ENCODE measurements at places on chromosomes 6 and 20. TPM values are rescaled to one million over a fixed set of nuclear protein-coding genes. Genes with fewer than 3 reads are reported as not detected.

DNA sequence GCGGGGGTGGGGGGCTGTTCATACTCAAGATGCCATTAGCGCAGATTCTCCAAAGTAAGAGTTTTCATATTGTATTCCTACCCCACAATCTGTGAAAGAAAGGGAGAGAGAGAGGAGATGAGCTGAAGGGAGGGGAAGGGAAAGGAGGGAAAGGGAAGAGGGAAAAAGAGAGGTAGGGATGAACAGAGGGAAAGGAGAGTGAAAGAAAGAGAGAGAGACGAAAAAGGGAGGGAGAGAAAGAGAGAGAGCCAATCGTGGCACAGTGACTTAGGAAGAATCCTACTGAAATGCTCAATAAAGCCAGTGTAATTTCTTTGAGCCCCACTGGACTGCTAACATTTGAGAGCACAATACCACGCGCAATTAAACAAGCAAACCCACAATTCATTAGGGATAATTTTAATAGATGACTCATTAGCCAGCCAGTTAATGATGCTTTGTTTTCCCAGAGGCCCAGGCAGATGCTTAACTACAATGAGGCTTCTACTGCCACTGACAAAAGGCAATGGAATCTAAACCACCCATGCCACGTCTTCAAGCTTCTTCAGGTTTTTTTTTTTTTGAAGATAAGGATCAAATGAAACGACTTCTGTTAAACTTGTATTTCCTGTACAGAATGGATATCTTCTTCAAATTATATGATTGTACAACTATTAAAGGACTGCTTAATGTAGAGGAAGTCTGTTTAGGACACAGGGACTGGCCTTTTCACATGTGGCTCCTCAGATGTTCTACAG, 306.8 kb downstream of the FOXC1 start:
- no peaks in the 10 kb centered on the region for H3K36me3 ChIP-seq
- no peak overlapping the region for H3K4me3 ChIP-seq
- H3K27ac ChIP-seq: no peak overlapping the region
- H3K4me1 ChIP-seq: peaks cover 13% of the 10 kb centered on the region
- DNase-seq: no peak

DNA sequence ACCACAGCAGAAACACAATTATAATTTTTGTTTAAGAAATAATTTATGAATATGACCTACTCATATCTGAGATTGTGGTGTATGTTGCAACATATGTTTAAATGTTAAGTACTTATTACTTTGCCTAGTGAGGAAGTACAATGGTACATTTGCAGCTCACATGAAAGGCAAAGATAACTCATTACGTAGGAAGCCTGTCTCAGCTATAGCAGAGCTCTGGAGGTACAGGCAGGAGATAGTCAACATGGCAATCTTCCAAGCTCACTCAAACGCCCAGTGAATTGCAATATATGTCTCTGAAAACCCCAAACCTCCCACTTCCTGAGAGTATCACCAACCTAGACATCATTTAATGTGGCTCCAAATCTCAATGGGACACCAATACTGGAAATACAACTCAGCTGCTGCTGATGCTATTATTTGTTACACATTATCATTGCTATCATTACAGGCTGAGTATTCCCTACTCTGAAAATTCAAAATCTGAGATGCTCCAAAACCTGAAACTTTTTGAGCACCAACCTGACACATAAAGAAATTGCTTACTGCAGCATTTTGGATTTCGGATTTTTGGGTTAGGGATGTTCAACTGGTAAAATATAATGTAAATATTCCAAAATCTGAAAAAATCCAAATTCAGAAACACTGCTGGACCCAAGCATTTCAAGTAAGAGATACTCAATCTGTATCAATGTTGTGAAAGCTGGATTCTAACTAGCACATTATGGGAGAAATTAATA, 25.1 kb upstream of the GSTA4 start:
- no peaks in the 10 kb centered on the region for H3K27me3 ChIP-seq
- peaks cover 4% of the 10 kb centered on the region for H3K4me1 ChIP-seq
- H3K4me3 ChIP-seq: no peak overlapping the region
- no peak overlapping the region for H3K27ac ChIP-seq
- H3K36me3 ChIP-seq: no peaks in the 10 kb centered on the region
- DNase-seq: no peak

Gene ARHGAP40
- not detected for total RNA-seq

DNA sequence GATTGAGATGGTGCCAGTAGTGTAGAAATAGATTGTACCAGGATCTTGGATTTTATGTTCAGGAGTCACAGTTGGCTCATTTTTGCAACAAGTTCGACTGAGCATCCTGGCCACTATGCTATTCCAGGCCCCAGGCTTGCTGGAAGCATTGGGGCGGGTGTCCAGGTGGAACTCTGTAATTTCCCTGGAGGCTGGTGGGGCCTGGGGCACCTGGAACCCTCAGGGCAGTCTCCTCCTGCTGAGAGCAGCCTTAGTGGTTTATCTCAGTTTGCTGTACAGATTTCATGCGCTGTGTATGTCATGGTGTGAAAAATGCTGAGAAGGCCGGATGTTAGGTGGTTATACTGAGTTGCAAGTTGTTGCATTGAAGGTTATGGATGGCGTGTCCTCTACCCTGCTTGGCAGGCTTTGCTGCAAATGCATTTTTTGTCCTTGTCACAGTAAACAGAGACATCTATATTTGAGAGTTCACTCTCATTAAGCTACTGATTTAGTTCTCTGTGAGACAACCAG, 135.1 kb upstream of the MYLIP start:
- peaks cover 2% of the 10 kb centered on the region for H3K27me3 ChIP-seq
- H3K27ac ChIP-seq: no peak overlapping the region
- H3K36me3 ChIP-seq: no peaks in the 10 kb centered on the region
- peaks cover 3% of the 10 kb centered on the region for H3K4me1 ChIP-seq
- H3K4me3 ChIP-seq: no peak overlapping the region
- no peak for DNase-seq

- H3K4me1 ChIP-seq: peaks cover 35% of the 10 kb centered on the region
- H3K4me3 ChIP-seq: no peak overlapping the region
- no peak for DNase-seq
- H3K27ac ChIP-seq: no peak overlapping the region
- H3K36me3 ChIP-seq: no peaks in the 10 kb centered on the region
Measured at GRCh38 chr6:142567461-142567860, 265.7 kb downstream of the ADGRG6 start.

DNA sequence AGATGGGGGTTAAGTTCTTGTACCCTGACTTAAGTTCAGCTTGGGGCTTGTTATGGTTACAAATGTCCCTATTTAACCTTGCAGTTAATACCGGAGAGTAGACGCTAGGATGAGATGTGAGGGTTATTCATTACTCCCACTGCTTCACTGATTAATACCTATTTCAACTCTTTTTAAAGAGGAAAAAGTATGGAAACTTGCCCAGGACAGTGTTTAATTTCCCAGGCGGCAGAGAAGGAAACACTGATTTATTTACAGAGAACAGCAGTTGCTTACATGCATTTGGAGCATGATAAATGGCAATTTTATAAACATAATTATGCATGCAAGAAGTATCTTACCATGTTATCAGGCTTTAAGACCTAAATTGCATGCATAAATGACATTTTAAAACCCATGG, 137.7 kb downstream of the RCAN2 start:
- H3K27me3 ChIP-seq: peaks cover 17% of the 10 kb centered on the region
- peaks cover 4% of the 10 kb centered on the region for H3K4me1 ChIP-seq
- H3K36me3 ChIP-seq: no peaks in the 10 kb centered on the region
- DNase-seq: no peak
- H3K4me3 ChIP-seq: no peak overlapping the region

- no peaks in the 10 kb centered on the region for H3K4me1 ChIP-seq
- H3K4me3 ChIP-seq: no peak overlapping the region
Measured at GRCh38 chr6:78810698-78811097, 56.7 kb upstream of the IRAK1BP1 start.

Gene DLK2
- total RNA-seq: not detected

Gene RBBP8NL
- not detected for total RNA-seq

Gene BACH2
- total RNA-seq: 61.3 TPM

GRCh38 chr6:130020073-130020906, 1.9 kb downstream of the L3MBTL3 start:
- peaks cover 34% of the 10 kb centered on the region for H3K36me3 ChIP-seq
- H3K4me3 ChIP-seq: peak overlapping the region; percentile 96
- peaks cover 43% of the 10 kb centered on the region for H3K4me1 ChIP-seq
- H3K27me3 ChIP-seq: no peaks in the 10 kb centered on the region
- H3K27ac ChIP-seq: peak overlapping the region; percentile 98

DNA sequence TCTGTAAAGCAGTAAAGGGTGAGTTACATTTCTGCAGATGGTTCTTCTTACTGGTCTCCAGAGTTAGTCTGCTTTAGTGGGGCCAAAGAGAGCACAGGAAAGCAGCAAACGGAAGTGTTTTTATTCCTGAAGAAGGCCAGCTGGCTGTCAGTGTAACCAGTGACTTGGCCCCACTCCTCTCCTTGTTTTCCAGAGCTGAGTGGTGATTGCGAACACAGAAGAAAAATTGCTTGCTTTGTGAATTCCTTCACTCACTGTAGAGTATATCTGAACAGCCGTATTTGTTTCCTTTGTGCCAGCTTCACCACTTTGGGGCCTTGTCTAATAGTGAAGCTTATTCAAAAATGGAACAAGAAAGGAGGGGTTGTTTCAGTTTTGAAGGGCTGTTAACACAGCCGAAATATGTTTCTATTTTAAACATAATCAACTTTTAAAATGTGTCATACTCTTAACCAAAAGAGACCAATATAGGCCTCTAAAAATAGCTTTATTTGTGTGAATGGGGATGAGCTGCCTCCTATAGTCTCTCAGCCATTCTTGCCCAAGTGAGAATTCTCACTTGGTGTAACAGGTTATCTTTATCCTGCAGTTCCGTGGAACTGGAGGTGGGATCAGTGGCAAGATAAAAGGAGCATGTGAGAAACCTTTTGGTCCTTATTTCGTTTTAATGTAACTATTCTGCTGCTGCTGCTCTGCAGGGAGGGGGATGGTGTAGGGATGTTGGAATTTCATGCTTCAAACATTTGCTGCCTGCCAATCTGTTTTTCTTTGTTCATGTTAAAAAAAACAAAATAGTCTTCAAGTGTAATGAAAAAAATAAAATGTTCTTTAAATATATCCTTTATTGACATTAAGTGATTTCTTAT, 37.8 kb downstream of the ZC2HC1B start:
- DNase-seq: no peak
- no peak overlapping the region for H3K4me3 ChIP-seq
- H3K27me3 ChIP-seq: peaks cover 3% of the 10 kb centered on the region
- H3K27ac ChIP-seq: no peak overlapping the region
- H3K36me3 ChIP-seq: no peaks in the 10 kb centered on the region

- H3K27ac ChIP-seq: no peak overlapping the region
- no peak overlapping the region for H3K4me3 ChIP-seq
- H3K36me3 ChIP-seq: no peaks in the 10 kb centered on the region
- no peaks in the 10 kb centered on the region for H3K4me1 ChIP-seq
- H3K27me3 ChIP-seq: peaks cover 4% of the 10 kb centered on the region
Measured at GRCh38 chr6:106782536-106783285, 153.3 kb downstream of the QRSL1 start.

- no peak overlapping the region for H3K27ac ChIP-seq
- H3K27me3 ChIP-seq: peaks cover 18% of the 10 kb centered on the region
- H3K36me3 ChIP-seq: peaks cover 12% of the 10 kb centered on the region
- DNase-seq: no peak
- H3K4me3 ChIP-seq: no peak overlapping the region
- H3K4me1 ChIP-seq: peaks cover 26% of the 10 kb centered on the region
Measured at GRCh38 chr6:41784581-41785171, 2.8 kb upstream of the TOMM6 start.

DNA sequence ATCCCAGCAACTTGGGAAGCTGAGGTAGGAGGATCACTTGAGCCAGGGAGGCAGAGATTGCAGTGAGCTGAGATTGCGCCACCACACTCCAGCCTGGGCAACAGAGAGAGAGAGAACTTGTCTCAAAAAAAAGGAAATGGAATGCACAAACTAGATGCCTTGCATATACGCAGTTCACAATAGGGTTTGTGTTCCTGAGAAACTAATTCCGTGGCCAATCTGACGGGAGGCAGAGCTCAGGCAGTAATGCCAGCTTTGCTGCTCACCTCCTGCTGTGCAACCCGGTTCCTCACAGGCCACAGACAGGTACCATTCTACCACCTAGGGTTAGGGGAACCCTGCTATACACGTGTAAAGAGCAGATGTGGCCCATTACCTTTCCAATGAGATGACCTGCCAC, 1.4 kb downstream of the CDK5RAP1 start:
- peaks cover 10% of the 10 kb centered on the region for H3K36me3 ChIP-seq
- DNase-seq: no peak
- peak overlapping the region; percentile 91 for H3K4me3 ChIP-seq
- H3K4me1 ChIP-seq: peaks cover 31% of the 10 kb centered on the region

Gene CPXM1
- 0.26 TPM for total RNA-seq

DNA sequence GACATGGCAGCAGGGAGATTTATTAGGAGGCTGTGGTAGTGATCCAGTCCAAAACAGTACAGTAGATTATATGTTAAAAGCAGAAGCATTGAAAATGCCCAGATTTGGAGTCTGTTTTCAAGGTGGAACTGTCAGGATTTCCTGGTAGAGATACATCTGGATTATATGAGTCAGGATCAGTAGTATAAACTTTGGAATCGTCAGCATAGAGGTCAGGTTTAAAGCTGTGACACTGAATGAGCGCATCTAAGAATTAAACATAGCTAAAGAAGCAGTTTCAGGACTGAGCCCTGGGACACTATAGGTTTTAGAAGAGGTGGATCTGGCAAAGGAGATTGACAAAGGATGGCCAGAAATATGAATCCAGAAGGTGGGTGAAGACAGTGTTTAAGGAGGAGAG, 60.4 kb downstream of the RNF144B start:
- no peaks in the 10 kb centered on the region for H3K36me3 ChIP-seq
- H3K4me3 ChIP-seq: no peak overlapping the region
- H3K27me3 ChIP-seq: no peaks in the 10 kb centered on the region
- no peaks in the 10 kb centered on the region for H3K4me1 ChIP-seq

Gene UST
- total RNA-seq: 0.16 TPM

DNA sequence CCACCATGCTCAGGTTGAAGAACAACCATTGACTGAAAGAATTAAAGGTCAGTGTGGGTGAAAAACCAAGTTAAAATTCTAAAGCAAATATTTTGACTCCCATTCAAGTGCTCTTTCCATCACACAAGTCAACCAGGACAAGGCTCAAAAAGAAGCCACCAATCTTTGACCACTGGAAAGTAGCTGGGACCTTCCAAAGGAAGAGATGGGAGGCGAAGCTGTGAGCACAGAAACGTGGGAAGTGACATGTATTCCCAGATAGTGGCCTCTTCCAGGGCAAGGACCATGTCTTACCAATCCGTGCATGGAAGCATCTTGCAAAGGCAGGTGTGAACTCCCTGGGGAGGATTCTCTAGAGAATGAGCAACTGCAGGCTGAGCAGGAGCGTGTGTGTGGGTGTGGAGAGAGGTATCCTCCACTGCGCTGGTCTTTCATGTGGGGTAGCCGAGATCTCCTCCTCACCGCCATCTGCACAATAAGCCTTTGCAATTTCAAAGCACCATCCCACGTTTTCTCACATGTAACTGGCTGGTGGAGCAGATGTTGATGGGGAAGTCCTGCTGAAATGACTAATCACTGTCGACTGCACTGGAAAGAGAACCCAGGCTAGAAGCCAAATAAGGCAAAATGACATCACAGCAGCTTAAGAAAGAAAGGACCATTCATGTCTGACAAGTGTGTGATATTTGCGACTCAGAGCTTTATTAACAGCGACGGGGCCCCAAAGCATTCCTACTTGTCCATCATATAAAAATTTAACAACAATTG, 189.4 kb upstream of the RREB1 start:
- peaks cover 3% of the 10 kb centered on the region for H3K27me3 ChIP-seq
- H3K4me1 ChIP-seq: peaks cover 18% of the 10 kb centered on the region
- peak; percentile 36 for DNase-seq
- H3K4me3 ChIP-seq: no peak overlapping the region
- H3K27ac ChIP-seq: no peak overlapping the region

Gene AKAP12
- 0.08 TPM for total RNA-seq

Gene SCAF8
- total RNA-seq: 36.6 TPM

All from activated CD8-positive, alpha-beta T cell treated with anti-CD3 and anti-CD28 coated beads, Interleukin-2, amount 10 ng/mL, durations not matched to agents 7 days and 5 days (primary cell).